Activated CD4-positive, alpha-beta T cell treated with anti-CD3 and anti-CD28 coated beads for 36 hours (primary cell): ENCODE measurements at places on chromosomes 6 and 20.

GRCh38 chr20:13857961-13858360, 73.1 kb downstream of the NDUFAF5 start:
- no peaks in the 10 kb centered on the region for H3K4me1 ChIP-seq
- no peak for DNase-seq
- H3K27me3 ChIP-seq = peaks cover 10% of the 10 kb centered on the region
- no peak overlapping the region for H3K27ac ChIP-seq
- H3K4me3 ChIP-seq = no peak overlapping the region

- peaks cover 7% of the 10 kb centered on the region for H3K27me3 ChIP-seq
- H3K27ac ChIP-seq = no peak overlapping the region
- peaks cover 18% of the 10 kb centered on the region for H3K4me1 ChIP-seq
Observed at GRCh38 chr6:41777551-41778285, 2.0 kb downstream of the FRS3 start.

- no peak overlapping the region for H3K27ac ChIP-seq
- no peaks in the 10 kb centered on the region for H3K36me3 ChIP-seq
- no peak for DNase-seq
- peaks cover 6% of the 10 kb centered on the region for H3K4me1 ChIP-seq
- peaks cover 5% of the 10 kb centered on the region for H3K27me3 ChIP-seq
Observed at GRCh38 chr6:167337675-167338449, 13.0 kb downstream of the TTLL2 start.

GRCh38 chr6:162856885-162857284, 129.1 kb downstream of the PACRG start:
- H3K27me3 ChIP-seq = no peaks in the 10 kb centered on the region
- no peaks in the 10 kb centered on the region for H3K4me1 ChIP-seq
- no peaks in the 10 kb centered on the region for H3K36me3 ChIP-seq
- no peak overlapping the region for H3K4me3 ChIP-seq
- no peak for DNase-seq

- no peaks in the 10 kb centered on the region for H3K27me3 ChIP-seq
- peaks cover 16% of the 10 kb centered on the region for H3K4me1 ChIP-seq
- no peaks in the 10 kb centered on the region for H3K36me3 ChIP-seq
- H3K27ac ChIP-seq = no peak overlapping the region
Observed at GRCh38 chr6:21886542-21887151, 293.1 kb downstream of the SOX4 start.

- no peak overlapping the region for H3K4me3 ChIP-seq
- DNase-seq = peak; percentile 29
- H3K27ac ChIP-seq = peak overlapping the region; percentile 17
- H3K36me3 ChIP-seq = peaks cover 5% of the 10 kb centered on the region
- peaks cover 47% of the 10 kb centered on the region for H3K4me1 ChIP-seq
- no peaks in the 10 kb centered on the region for H3K27me3 ChIP-seq
Observed at GRCh38 chr6:16723826-16724225, 37.4 kb downstream of the ATXN1 start.

DNA sequence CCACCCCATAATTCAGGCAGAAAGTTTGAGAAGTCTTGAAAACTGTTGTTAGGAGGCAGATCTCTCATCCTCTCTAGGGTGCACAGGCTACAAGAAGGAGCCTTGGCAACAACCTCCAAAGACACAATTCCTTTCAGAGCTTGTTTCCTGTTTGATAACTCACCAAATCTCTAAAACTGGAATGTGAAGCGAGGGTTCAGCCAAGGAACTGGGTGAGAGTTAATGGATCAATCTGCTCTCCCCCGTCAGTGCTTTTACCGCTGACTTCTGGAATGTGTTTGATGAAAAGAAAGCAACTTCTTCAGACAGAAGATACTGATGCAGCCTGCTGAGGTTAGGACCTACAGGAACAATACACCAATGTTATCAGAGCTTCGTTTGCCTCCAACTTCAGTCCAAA, 171.8 kb upstream of the BMP2 start:
- H3K4me3 ChIP-seq = no peak overlapping the region
- H3K36me3 ChIP-seq = no peaks in the 10 kb centered on the region
- no peak for DNase-seq
- H3K27me3 ChIP-seq = peaks cover 2% of the 10 kb centered on the region
- no peak overlapping the region for H3K27ac ChIP-seq
- H3K4me1 ChIP-seq = no peaks in the 10 kb centered on the region

GRCh38 chr6:1538369-1538768, 71.3 kb upstream of the FOXC1 start:
- H3K36me3 ChIP-seq = peaks cover 5% of the 10 kb centered on the region
- DNase-seq = no peak
- H3K27ac ChIP-seq = no peak overlapping the region
- H3K4me1 ChIP-seq = peaks cover 22% of the 10 kb centered on the region

- no peak overlapping the region for H3K4me3 ChIP-seq
- no peaks in the 10 kb centered on the region for H3K36me3 ChIP-seq
- no peak for DNase-seq
- no peaks in the 10 kb centered on the region for H3K4me1 ChIP-seq
- H3K27ac ChIP-seq = no peak overlapping the region
Observed at GRCh38 chr6:48714250-48714649, 603.3 kb upstream of the PTCHD4 start.

DNA sequence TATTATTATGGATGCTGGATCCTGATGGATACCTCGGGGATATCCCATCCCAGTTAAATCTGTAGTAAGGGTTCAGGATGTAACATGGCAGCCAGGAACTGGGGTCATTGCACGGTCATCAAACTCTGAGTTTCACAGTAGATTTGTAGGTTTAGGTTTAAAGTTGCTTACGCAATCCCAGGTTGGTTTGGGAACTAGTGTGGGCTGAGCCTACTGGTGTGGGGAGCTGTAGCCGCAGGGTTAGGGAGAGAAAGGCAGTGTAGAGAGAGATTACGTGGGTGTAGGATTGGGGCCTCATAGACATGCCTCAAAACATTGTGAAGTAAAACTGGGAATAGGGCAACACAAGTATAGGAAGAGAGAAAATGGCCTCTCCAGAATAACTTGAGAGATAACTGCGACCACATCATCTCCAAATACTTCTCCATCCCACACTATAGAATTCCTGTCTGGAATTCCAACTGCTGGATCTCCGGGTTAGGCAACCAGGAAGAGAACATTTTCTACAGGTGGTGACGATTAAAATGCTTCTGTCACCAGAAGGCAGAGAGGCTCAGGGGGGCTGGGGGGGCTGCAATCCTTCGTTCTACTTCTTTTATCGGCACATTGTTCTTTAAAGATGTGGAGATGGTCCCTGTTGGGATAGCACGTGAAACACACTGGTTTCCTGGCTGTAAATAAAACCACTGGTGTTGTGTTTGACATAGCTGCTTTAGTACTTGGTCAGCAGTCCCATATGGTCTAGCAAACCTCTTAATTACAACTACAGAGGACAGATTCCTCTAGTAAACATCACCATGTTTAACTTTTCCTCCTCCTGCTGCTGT, 44.9 kb upstream of the TMEM170B start:
- no peak overlapping the region for H3K27ac ChIP-seq
- no peak overlapping the region for H3K4me3 ChIP-seq
- DNase-seq = no peak
- peaks cover 2% of the 10 kb centered on the region for H3K27me3 ChIP-seq
- no peaks in the 10 kb centered on the region for H3K36me3 ChIP-seq
- H3K4me1 ChIP-seq = peaks cover 2% of the 10 kb centered on the region

- H3K27ac ChIP-seq = no peak overlapping the region
- H3K36me3 ChIP-seq = no peaks in the 10 kb centered on the region
- peaks cover 3% of the 10 kb centered on the region for H3K4me1 ChIP-seq
- H3K4me3 ChIP-seq = no peak overlapping the region
- H3K27me3 ChIP-seq = no peaks in the 10 kb centered on the region
Observed at GRCh38 chr6:52545406-52546119, 31.3 kb downstream of the TRAM2 start.

DNA sequence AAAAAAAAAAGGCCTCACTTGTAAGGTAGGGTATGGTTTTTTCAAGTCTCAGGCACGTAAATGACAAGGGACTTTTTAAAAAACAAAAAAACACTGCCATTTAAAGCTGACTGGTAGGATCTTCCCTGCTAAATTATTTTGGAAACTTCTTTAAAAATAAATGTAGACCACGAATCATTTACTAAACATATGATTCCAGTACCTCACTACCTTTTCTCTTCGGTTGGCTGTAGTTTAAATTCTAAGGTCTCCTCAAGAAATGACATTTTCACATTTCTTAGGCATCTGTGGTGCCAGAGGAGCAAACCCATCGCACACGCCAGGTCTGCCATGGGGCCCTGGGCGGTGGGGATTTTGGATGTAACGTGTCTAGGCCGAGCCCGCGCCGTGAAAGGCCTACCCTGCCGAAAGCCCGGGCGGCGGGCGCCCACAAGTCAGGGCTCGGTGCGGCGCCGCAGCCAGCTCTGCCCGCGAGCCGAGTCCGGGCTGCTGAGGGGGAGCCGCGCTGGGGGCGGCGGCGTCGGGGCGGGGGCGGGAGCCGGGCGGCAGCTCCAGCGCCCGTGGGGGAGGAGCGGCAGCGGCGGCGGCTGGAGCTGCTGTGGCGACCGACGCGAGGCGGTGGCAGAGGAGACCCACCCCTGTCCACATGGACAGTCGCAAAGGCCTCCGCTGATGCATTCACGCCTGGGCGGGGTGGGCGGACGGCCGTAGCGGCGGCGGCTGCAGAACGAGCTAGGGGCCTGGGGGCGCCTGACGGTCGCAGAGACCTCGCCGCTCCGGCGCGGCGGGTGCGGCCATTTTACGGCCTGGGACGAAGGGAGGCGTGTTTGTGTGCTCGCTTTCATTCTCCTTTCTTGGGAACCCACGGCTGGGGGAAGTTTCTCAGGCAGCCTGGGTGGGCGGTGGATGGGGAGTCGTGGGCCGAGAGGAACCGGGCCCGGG, at the start of gene SENP6:
SENP6 (plus strand) TSS at position 577 of the 942 bp plus-strand sequence. CDS start 645 bp downstream, outside the sequence.
- H3K4me1 ChIP-seq = peaks cover 55% of the 10 kb centered on the region
- H3K27ac ChIP-seq = peak within 1 kb of the TSS; percentile 99
- peak; percentile 81 for DNase-seq
- H3K36me3 ChIP-seq = peaks cover 12% of the 10 kb centered on the region

GRCh38 chr6:133350928-133351327, 109.8 kb downstream of the EYA4 start:
- no peak for DNase-seq
- H3K4me3 ChIP-seq = no peak overlapping the region
- no peaks in the 10 kb centered on the region for H3K36me3 ChIP-seq
- no peaks in the 10 kb centered on the region for H3K4me1 ChIP-seq
- H3K27ac ChIP-seq = no peak overlapping the region

- no peak for DNase-seq
- no peak overlapping the region for H3K4me3 ChIP-seq
- no peaks in the 10 kb centered on the region for H3K27me3 ChIP-seq
- H3K27ac ChIP-seq = no peak overlapping the region
- H3K4me1 ChIP-seq = peaks cover 16% of the 10 kb centered on the region
Observed at GRCh38 chr6:144548536-144548935, 263.4 kb downstream of the UTRN start.

DNA sequence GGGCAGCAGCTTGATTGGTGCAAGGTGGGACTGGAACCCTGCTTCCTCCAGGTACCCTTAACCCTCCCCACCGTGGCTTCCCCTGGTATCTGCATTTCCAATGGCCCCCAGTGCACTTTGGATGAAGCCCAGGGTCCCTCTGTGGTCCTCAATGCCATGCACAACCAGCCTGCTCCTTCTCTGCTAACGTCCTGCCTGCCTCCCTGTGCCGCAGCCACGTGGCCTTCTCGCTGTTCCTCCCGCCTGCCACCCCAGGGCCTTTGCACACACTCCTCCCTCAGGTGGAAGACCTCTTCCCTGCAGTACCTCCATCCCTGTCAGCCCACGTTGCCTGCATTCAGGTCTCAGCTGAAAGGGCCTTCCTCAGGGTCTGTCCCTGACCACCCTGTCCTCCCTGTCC, 101.6 kb downstream of the BMP7 start:
- no peaks in the 10 kb centered on the region for H3K4me1 ChIP-seq
- H3K36me3 ChIP-seq = no peaks in the 10 kb centered on the region
- H3K4me3 ChIP-seq = no peak overlapping the region
- H3K27me3 ChIP-seq = peaks cover 5% of the 10 kb centered on the region
- H3K27ac ChIP-seq = no peak overlapping the region

DNA sequence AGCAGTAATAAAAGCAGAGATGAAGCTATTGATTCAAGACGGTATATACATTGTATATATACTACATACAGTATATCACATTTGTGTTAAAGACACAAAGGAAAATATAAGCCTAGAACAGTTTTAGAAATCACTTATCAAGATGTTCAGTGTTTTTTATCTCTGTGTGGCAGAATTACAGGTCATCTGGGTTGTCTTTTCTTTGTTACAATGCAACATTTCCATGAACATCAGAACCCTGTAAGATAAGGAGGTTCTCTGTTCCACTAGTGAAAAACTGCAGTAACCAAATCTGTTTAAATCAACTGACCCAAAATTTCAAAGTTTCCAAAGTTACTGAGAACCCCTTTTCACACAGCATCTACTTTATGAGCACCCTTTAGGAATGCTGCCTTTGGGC, 42.2 kb downstream of the B4GALT5 start:
- no peaks in the 10 kb centered on the region for H3K27me3 ChIP-seq
- peaks cover 48% of the 10 kb centered on the region for H3K4me1 ChIP-seq
- DNase-seq = no peak

DNA sequence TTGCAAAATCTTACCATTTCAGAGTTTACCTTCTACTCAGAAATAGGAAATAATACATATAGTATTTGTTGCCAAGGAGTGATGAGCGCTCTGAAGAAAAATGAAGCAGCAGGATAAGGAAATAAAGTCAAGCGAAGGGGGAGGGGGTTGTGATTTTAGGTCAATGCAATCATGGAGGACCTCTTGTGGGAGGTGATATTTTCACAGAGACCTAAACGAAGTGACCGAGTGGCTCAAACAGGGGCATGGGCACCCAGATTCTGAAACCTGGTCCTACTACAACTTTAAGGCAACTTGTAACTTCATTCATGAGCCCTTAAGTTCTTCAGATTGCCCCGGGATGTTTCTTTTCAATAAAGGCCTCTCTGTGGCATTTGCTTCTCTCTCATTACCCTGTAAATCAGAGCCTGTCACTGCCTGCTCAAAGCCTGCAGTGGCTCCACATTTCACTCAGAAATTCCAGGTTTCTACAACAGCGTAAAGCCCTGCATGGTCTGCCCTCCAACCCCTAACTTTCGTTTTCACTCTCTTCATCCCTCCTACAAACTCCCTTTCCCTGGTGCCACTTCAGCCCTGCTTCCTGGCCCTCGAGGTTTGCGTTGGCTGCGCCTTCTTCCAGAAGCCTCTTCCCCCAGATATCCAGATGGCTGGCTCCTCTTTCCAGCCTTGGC, 162.7 kb downstream of the TBC1D7 start:
- H3K27ac ChIP-seq = no peak overlapping the region
- no peaks in the 10 kb centered on the region for H3K4me1 ChIP-seq
- peaks cover 10% of the 10 kb centered on the region for H3K27me3 ChIP-seq
- H3K4me3 ChIP-seq = no peak overlapping the region

DNA sequence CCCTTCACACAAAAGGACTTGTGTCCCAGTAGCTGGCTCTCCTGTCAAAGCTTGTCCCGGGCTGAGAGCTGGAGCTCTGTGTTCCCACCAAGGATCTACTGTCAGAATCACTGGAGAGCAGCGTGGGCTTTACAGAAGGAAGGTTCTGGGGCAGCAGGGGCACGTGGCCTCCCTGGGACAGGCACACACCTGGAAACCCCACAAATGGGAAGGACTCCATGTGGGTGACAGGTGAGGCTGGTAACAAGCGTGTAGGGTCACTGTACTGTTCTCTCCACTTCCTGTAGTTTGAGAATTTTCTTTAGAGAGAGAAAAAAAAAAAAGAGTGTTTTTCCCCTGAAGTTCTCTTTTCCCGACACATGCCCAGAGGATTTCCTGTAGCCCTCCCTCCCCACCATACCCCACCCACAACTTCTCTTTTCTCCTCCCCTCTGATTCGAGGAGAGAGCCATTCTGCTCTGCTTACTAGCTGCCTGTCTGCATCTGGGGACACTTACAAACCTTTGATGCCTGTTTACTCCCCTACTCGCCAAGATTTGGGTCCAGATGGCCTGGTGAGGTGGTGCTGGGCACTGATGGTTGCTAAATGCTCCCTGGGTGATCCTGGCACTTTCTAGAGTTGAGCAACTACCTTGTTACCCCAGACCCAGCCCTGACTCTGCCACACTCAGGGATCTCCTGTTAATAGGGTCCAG, 84.1 kb upstream of the SIRPA start:
- H3K36me3 ChIP-seq = no peaks in the 10 kb centered on the region
- H3K4me1 ChIP-seq = peaks cover 14% of the 10 kb centered on the region
- no peak overlapping the region for H3K27ac ChIP-seq
- no peak overlapping the region for H3K4me3 ChIP-seq
- peaks cover 20% of the 10 kb centered on the region for H3K27me3 ChIP-seq
